ENCODE measurements at places on chromosomes 6 and 20.

DNA sequence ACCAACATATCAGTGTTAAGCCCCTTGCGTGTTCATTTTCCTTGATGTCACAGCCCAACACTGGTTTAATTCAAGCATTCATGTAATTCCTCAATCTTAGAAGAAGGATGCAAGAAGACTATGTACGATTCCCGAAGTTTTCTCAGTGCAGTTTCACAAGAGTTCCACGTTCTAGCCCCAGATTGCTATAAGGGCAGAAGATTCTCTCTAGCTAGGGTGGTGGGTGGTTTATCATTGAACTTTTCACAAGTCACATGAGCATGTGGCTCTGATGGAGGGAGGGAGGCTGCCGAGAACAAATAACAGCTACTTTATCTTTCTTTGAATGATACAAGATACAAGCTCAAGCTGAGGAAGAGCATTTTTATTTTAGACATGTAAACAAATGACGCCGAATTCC is 71.9 kb upstream of the NHSL1 start:
- no peak for DNase-seq

DNA sequence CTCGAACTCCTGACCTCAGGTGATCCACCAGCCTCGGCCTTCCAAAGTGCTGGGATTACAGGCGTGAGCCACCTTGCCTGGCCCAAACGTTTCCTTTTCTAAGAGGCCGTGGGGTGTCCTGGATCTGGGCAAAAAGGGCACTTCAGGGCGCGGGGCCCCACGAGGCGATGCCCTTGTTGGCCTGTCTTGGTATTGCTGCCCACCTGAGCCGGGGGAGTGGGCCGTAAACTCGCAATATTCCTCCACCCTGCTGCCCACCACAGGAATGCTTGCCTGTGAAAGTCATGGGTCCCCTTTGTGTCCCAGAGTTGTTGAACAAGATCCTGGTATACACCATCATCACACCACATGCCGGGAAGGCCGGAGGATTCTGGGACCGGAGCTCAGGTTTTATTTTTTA is 49.0 kb downstream of the SSR1 start:
- peak; percentile 85 for DNase-seq

DNA sequence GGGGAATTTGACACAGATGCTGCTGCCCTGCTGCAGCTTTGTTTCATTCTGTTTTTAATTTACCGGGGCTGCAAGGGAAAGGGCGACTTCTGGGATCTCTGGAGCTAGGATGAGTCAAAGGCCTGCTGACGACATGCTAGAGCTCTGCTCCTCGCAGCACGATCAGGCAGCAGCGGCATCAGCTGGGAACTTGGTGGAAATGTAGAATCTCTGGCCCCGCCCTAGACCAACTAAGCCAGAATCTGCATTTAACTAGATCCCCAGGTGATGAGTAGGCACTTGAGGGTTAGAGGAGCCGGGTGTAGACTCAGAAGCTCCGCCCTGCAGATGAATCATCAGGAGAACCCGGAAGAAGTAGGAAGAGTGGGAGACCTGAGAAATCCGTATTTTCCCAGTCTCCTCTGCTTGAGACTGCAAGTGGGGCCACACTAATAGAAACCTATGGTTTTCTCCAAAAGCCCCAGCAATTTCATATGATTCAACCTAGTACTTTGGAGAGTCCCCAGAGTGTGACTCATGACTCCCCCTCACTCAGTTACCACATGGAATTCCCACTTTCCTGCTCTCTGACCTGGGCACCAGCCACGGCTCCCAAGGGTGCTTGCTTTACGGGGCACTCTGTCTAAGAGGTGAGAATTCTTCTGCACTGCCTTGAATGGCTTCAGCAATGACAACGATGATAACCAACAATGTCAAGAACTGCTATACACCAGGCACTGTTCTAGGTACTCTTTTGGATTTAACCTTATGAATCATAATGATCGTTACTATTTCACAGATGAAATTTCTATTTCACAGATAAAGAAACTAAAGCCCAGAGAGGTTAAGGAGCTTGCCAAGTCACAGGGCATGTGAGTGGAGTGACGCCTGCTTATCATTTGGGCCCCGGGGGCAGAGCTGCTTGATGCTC is 18.1 kb downstream of the TUBB2B start:
- DNase-seq: peak; percentile 81

DNA sequence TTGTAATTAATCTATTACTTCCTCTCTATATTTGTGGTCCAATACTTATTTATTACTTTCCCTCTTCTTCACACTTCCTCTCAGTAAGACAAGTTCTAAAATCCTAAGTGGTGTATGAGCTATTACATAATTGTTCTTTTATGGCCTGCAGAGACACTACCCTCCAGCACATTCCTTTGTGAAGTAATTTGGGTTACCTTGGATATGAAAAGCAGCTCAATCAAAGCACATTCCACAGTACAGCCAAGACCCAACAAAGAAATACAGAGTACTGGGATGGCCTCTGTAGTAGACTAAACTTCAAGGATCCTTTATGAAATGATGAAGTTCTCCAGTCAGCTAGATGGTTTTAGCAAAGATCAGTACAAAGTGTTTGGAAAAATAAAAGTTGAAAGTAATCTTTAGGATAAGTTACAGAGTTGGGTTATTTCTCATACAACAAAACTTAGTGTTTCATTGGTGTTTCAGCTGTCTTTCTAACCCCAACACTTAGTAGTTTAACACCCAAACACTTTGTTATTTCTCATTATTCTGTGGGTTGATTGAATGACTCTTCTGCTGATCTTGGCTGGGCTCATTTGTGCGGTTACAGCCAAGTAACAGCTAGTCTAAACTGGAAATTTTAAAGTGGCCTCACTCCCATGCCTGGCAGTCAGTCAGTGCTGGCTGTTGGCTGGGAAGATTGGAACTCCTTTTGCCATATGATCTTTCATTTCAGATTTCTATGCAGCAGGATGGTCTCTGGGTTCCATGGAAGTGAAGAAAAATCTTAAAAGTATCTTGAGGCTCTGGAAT is 161.5 kb upstream of the POU3F2 start:
- no peak for DNase-seq

- peak; percentile 92 for DNase-seq
Observed at GRCh38 chr6:31125162-31125561, 4.9 kb upstream of the CDSN start.

DNA sequence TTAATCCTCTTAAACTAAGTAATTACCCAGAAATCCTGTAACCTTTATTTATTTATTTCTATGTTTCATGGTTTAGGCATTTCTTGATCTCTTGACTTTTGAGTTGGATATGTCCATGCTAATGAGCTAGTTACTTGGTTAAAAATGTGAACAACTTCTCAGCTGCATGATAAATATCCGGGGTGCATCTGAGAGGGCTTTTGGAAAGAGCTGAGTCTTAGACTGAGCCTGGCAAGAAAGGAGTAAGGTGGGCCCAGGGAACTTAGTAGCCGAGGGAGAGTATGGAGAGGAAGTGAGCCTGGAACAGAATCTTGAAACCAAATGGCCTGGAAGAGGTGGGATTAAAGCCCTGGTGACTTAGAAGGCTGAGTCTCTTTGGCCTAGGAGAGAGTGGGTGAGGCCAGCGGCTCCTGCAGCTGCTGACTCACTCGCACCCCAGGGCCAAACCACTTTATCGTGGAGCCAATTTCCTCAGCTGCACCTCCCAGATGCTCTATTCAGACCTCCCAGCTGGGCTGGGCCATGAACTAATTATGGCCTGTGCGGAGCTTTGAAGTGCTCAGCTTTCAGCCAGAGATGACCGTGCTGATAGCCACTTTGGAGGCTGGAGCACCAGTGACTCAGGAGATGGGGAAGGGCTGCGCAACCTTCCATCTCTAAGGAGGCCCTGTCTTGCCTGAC is 19.1 kb downstream of the TGM3 start:
- DNase-seq: no peak

GRCh38 chr6:63819831-63820230 is 184.2 kb downstream of the PHF3 start:
- no peak for DNase-seq

- peak; percentile 79 for DNase-seq
Observed at GRCh38 chr20:53643031-53643832, 49.6 kb upstream of the ZNF217 start.

DNA sequence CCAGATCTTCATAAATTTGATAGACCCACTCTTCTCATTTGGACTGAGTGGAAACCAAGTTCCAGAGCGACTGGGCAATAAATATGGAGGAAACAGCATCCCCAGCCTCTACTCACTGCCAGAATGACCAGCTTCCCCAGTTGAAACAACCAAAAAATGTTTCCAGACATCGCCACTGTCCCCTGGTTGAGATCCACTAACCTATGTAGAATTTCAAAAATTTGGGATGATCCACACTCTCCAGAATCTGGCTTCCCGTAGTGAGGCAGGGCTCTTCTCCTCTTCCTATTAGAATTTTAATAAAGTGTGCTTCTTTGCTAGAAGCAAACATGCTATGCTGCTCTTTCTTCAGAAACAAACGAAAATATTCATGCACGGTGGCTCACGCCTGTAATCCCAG is 287.0 kb upstream of the SUPT3H start:
- DNase-seq: no peak

DNA sequence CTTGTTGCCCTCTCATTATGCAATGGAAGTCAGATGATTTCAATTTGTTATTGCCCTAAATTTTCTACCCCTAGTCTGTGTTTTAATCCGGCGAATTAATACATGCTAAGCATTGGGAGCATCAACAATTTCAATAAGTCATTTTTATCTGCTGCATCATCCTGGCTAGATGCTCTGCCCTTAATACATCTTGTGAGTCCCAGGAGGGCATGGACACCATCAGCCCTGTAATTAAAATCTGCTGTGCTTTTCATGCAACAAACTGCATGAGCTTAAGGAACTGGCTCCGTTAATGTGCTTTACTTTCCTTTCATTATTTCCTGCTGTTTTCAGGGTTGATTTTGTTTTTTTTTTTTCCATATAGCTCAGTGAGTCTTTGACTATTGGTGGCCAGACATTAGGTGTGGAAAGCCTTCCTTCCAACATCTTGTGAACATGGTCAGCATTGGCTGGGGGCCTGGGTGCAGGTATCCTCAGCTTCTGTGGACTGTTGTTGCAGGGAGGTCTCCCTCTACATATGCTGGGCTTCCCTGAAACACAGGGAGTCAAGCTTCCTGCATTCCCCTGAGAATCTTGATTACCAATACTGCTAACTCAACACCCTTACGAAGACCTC is 8.5 kb upstream of the PBOV1 start:
- no peak for DNase-seq

DNA sequence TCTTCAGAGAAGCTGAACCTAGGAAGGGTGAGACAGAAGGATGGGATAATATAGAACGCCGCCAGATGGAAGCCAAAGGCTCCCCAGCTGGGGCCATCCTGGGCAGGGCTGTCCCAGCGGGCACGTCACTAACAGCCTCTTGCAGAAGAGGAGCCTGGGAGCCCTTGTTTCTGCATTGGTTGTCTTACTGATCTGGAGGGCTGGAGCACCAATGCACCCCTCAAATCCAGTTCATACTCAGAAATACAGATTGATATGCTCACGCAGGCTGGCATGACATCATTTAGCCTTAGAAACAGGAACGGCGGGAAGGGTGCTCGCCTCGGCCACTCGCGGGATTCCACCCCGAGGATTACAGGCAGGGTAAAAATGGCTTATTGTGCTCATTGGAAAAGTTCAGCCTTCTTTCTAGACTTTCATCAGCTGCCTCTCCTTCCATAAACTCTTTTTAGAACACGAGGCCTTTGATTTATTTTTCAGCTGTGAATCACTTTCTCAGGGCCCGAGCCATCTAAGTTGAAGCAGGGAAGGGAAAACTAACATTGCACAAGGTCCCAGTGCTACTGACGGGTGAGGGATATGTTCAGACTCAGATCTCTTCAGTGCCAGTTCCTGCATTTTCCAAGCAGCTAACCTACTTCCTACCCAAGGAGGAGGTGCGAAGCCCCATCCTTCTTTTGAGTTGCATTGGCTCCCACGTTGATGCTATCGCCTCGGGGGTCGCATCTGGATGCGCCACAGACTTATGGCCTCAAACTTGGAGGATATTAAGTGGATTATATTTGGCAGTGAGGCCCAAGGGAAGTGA is 82.3 kb downstream of the GMPR start:
- DNase-seq: peak; percentile 57

Measured in lower leg skin (tissue), 4 donors.